ENCODE measurements at places on chromosomes 2 and 18. TPM values are rescaled to one million over a fixed set of nuclear protein-coding genes. Genes with fewer than 3 reads are reported as not detected.

The C2orf66 gene
- under 0.01 TPM for total RNA-seq

The MATN3 gene
- 1.4 TPM for total RNA-seq

The GALNT3 gene
- 0.33 TPM for total RNA-seq

The CCDC148 gene
- total RNA-seq, result 0.48 TPM

The IL1F10 gene
- not detected for total RNA-seq

The UGT1A4 gene
- total RNA-seq, result not detected

The APCDD1 gene
- total RNA-seq, result not detected

The GATA6 gene
- total RNA-seq, result 8.3 TPM

The CD8A gene
- not detected for total RNA-seq

The HRH4 gene
- 0.10 TPM for total RNA-seq

The MC4R gene
- not detected for total RNA-seq

The DOK1 gene
- total RNA-seq, result 14.7 TPM

The GPR55 gene
- not detected for total RNA-seq

The AKAIN1 gene
- not detected for total RNA-seq

The DSG1 gene
- not detected for total RNA-seq

The SPP2 gene
- total RNA-seq, result not detected

The FTCDNL1 gene
- 0.67 TPM for total RNA-seq

The PRSS56 gene
- total RNA-seq, result not detected

The IL36RN gene
- not detected for total RNA-seq

The ACTR2 gene
- 109 TPM for total RNA-seq

The KLF11 gene
- total RNA-seq, result 9.2 TPM

The MOGAT1 gene
- not detected for total RNA-seq

The CLEC4F gene
- not detected for total RNA-seq

The RSAD2 gene
- total RNA-seq, result 0.33 TPM

The EMILIN1 gene
- total RNA-seq, result 1.4 TPM

The LBH gene
- 23.0 TPM for total RNA-seq

The AQP12B gene
- total RNA-seq, result not detected

The KCNK3 gene
- not detected for total RNA-seq

The CEP76 gene
- 9.5 TPM for total RNA-seq

The CFC1 gene
- not detected for total RNA-seq

The POTEI gene
- 0.48 TPM for total RNA-seq

The XDH gene
- total RNA-seq, result not detected

The PJVK gene
- total RNA-seq, result 0.98 TPM

The TOGARAM2 gene
- total RNA-seq, result 0.10 TPM

The ADGRF3 gene
- total RNA-seq, result under 0.01 TPM

The FEV gene
- not detected for total RNA-seq

The RTP5 gene
- not detected for total RNA-seq

The STAT4 gene
- 1.4 TPM for total RNA-seq

The ANKRD36 gene
- total RNA-seq, result 47.0 TPM

The IGFBP5 gene
- 0.65 TPM for total RNA-seq

The RASGRP3 gene
- 117 TPM for total RNA-seq

The RBKS gene
- 0.86 TPM for total RNA-seq

The CDH2 gene
- 5.8 TPM for total RNA-seq

The ADI1 gene
- 40.1 TPM for total RNA-seq
